BJ (cell line): ENCODE measurements at places on chromosomes 7 and 10. TPM values are rescaled to one million over a fixed set of nuclear protein-coding genes. Genes with fewer than 3 reads are reported as not detected.

The MPP7 gene
- polyA plus RNA-seq = 1.0 and 1.8 TPM in 2 replicates

The PON1 gene
- polyA plus RNA-seq = not detected in 2 replicates

The DNAJC2 gene
- polyA plus RNA-seq = 9.1 and 12.2 TPM in 2 replicates

The GDF2 gene
- polyA plus RNA-seq = not detected in 2 replicates

The TCAF1 gene
- polyA plus RNA-seq = 39.9 and 55.2 TPM in 2 replicates

The SLC39A12 gene
- not detected in 2 replicates for polyA plus RNA-seq

The OR9A2 gene
- not detected in 2 replicates for polyA plus RNA-seq

The HOXA6 gene
- 0.45 and 0.77 TPM in 2 replicates for polyA plus RNA-seq

The NRP1 gene
- polyA plus RNA-seq = 141 and 165 TPM in 2 replicates

The SNX10 gene
- not detected in 2 replicates for polyA plus RNA-seq

The COL13A1 gene
- 9.8 and 11.9 TPM in 2 replicates for polyA plus RNA-seq

The GRM3 gene
- polyA plus RNA-seq = not detected in 2 replicates

The FIS1 gene
- 276 and 329 TPM in 2 replicates for polyA plus RNA-seq

The GTF2I gene
- polyA plus RNA-seq = 30.7 and 37.4 TPM in 2 replicates

The SPDYE2B gene
- not detected in 2 replicates for polyA plus RNA-seq

The ARMC10 gene
- polyA plus RNA-seq = 13.2 and 29.7 TPM in 2 replicates

The TBXAS1 gene
- 0.16 and 0.18 TPM in 2 replicates for polyA plus RNA-seq

The SCIN gene
- 0.06 and 0.17 TPM in 2 replicates for polyA plus RNA-seq

The CTAGE4 gene
- polyA plus RNA-seq = 0.91 and 0.98 TPM in 2 replicates
